Epithelial cell of alveolus of lung (primary cell): ENCODE measurements at places on chromosomes 2 and 18. TPM values are rescaled to one million over a fixed set of nuclear protein-coding genes. Genes with fewer than 3 reads are reported as not detected.

DES gene
- under 0.01 and 20.4 TPM in 2 replicates for total RNA-seq

DSG4 gene
- not detected in 2 replicates for total RNA-seq

VWA3B gene
- not detected in 2 replicates for total RNA-seq

CYP1B1 gene
- 112 and 177 TPM in 2 replicates for total RNA-seq

CFC1 gene
- not detected in 2 replicates for total RNA-seq

MOCOS gene
- total RNA-seq: 1.3 and 1.4 TPM in 2 replicates

LPIN1 gene
- total RNA-seq: 31.1 and 35.0 TPM in 2 replicates
